NCI-H226 (cell line): ENCODE measurements at places on chromosomes 11 and 22.
A peak's percentile ranks its signal among the peaks of the same experiment; 100 is the strongest.

GRCh38 chr11:61698173-61698948 is 18.2 kb downstream of the DAGLA start:
- DNase-seq, result no peak

- DNase-seq, result peak; percentile 45
Measured at GRCh38 chr11:74739546-74740270, 8.5 kb upstream of the CHRDL2 start.

DNA sequence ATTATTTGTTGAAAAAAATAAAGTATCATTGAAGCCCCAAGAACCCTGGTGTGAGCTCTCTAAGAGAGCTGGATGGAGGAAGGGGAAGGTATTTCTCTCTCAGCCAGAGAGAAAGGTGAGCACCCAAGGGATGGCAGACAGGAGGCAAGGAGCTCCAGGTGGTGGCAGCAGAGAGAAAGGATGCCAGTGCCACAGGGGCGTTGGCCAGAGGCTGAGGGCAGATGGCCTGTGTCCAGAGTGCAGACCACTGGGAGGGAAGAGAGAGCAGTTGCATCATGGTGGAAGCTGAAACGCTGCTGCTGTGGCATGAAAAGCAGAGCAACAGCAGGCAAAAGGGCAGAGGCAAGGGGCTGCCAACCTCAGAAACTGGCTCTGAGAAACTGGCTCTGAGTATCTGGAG is 8.5 kb downstream of the SPON1 start:
- no peak for DNase-seq

GRCh38 chr22:17665854-17666253 is 27.3 kb downstream of the BCL2L13 start:
- no peak for DNase-seq

DNA sequence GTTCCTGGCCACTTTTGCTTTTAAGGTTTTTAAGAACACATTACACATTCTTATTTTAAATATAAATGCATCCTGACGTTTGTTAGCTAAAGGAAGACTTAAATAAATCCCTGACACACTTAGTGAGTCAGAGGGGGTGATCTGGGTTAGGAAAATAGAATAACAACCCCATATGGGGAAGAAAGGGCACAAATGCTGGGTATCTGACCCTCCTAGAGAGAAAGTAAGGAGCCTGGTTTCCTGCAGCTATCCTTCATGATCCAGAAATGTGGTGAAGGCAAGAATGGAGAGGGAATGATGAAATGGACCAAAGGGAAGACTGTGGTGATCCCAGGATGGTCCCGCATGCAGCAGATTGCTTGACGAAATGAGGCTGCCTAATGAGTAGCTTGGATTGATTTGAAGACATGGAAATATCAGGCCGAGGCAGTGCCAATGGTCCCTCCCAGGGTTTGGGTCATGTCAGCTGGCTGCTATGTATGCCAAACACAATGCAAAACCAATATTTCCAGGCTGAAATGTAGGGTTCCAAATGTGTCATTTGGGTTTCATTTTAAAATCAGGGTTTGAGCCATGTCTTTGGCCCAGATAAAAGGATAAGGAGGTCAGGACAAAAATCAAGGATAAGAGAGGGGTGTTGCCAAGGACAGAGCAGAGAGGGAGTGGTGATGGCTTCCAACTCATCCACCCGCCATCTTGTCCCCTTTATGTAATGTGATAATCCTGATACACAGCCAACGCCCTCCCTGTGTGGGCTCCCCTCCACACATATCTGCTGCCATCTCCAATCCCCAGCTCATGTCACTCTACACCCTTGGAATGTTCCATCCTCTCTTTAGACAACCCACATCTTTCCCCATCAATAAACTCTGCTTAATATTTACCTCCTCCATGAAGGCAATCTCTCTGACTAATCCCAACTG is 135.1 kb upstream of the PITPNB start:
- DNase-seq, result no peak

DNA sequence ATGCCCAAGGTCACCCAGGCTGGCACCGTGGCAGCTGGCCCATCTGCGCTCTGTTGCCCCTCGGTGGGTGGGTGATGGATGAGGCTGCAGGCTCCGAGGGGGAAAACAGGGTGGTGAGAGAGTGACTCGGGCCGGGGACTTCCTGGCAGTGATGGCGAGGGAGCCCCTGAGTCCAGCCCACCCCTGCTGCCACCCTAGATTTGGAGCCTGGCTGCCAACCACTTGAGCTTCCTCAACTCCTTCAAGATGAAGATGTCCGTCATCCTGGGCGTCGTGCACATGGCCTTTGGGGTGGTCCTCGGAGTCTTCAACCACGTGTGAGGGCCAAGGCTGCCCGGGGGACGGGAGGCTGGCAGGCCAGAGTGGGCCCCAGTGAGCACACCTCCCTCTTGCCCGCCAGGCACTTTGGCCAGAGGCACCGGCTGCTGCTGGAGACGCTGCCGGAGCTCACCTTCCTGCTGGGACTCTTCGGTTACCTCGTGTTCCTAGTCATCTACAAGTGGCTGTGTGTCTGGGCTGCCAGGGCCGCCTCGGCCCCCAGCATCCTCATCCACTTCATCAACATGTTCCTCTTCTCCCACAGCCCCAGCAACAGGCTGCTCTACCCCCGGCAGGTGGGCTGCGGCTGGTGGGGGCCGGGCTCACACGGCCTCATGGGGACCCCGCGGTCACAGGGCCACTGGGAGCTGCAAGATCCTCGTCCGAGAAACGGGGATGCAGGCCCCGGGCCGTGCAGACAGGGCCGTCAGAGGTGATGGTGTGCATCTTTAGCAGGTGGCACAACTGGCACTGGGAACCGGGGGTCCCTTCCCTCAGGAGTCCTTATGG is 10.1 kb downstream of the TCIRG1 start:
- DNase-seq, result no peak

DNA sequence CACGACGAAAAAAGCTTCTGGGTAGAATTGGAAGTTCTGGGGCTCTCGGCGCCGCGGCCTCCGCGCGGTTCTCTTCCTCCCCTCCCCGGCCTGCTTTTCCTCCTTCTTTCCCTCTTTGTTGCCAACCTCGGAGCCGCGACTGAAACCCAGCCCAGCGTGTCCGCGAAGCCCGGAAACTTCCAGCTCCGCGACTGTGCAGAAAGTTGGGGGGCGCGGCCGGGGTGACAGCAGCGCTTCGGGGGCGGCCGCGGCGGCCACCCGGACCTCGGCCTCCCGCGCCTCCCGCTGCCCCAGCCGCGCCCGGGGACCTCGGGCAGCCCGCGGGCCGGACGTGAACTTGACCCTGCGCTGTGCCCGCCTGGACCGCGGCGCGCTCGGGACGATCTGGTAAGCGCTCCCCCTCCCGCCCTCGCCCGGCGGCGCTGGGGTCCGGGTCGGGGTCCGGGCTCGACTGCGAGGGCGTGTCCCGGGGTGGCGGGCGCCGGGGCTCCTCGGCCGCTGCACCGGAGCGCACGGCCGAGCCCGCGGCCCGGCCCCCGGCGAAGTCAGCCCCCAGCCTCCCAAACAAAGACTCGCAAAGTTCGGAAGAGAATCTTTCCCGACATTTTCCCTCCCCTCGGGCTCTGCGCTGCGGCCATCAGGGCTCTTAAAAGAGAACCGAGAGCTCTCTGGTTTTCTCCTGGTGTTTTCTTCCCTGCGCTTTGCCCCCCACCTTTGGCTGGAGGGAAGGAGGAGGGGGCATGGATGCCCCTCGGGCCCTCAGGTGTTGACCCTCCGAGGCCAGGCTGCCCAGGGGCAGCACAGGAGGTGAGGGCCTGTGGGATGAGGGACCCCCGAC is 67.9 kb upstream of the WNT7B start:
- no peak for DNase-seq

- no peak for DNase-seq
Measured at GRCh38 chr11:125941267-125941618, 4.6 kb upstream of the VSIG10L2 start.

DNA sequence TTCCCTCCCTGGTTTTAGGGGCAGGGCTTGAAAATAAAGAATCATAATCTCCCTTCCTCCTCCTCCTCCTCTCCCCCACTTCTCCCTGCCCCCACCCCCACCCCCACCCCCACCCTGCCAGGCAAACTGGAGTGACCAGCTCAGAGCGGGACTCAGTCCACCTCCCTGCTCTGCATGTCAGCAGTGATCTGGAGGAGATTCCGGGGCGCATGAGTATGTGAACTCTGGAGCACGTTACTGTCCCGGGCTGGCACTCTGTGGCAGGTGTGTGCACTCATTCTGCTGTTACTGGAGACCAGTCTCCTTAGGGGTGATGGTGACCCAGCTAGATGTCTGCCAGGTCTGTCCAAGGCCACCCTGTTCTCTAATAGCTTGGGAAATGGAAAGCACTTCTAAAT is 33.9 kb downstream of the MARK2 start:
- DNase-seq, result no peak

- no peak for DNase-seq
Measured at GRCh38 chr11:82932564-82932963, 31.0 kb downstream of the DDIAS start.

DNA sequence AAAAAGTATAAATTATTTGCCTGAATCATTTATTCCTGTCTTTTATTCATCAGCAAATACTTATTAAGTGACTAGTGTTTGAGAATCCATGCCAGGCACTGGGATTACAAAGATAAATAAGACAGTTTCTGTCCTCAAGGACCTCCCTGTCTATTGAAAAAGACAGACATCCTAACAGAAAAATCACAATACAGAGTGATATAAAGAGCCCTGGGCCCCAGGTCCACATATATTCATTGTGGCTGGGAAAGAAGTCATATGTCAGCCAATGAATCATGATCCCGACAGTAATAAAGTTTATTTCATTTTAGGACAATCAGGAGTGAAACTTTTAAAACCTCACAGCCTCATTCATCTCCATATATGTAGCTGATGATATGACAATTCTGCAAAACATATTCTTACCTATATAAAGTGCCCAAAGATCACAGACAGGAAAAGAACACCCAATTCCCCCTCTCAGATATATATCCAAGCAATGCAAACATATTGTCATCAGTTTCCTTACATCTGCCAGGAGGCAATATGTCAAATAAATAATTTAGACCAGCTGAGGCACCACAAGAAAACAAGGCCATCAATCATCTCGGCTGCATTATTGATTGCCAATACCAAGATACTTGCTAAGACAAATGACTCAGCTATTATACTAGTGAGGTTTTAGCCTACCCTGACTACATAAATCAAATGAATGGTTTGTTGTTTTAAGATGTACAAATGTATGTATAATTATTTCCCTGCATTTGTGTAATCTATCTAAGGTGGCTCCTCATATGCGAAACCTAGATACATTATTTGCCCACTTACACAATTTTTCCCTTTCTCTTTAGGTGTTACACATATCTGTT is 590.9 kb upstream of the API5 start:
- DNase-seq, result no peak

DNA sequence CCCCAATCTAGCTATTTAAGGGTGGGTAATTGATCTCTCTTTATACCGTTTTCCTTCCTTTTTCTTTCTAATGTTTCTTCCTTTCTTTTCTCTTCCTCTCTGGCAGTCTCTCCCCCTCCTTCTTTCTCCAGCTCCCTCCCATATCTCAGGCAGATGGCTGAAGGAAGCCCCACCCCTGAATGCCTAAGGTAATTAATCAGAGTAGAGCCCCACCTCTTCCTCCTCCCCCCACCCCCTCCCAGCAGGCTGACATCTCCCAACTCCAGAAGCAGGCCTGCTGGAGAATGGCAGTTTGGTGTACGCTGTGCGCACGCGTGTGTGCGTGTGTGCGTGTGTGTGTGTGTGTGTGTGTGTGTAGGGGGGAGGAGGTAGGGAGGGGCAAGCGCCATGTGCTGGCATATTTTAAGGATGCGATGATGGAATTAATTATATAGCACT is 122.6 kb downstream of the APOL5 start:
- peak; percentile 81 for DNase-seq
